ENCODE measurements at places on chromosomes 13 and 19.

GRCh38 chr19:28026636-28027035 is 1186.3 kb downstream of the UQCRFS1 start:
- no peak for DNase-seq
- H3K36me3 ChIP-seq = no peaks in the 10 kb centered on the region
- H3K4me3 ChIP-seq = no peak overlapping the region

DNA sequence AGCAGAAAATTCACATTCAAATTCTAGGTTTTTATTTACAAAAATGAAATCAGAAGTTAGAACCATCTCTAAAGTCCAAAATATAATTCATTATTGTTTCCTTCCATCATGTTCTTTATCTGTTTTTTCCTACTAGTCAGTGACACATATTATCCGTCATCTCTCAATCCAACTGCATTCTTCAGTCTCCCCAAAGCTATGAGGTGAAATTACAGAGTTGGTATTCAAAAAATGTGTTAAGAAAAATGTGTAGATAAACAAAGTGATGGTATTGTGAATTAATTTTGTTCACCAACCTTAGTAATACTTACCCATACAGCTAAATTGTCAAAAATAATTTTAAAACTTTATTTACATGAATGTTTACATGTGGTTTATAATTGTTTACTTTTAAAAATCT is 448.7 kb upstream of the MIR17HG start:
- no peak overlapping the region for H3K4me3 ChIP-seq
- H3K27me3 ChIP-seq = no peaks in the 10 kb centered on the region
- no peaks in the 10 kb centered on the region for H3K4me1 ChIP-seq
- H3K36me3 ChIP-seq = no peaks in the 10 kb centered on the region
- H3K27ac ChIP-seq = no peak overlapping the region
- DNase-seq = no peak

DNA sequence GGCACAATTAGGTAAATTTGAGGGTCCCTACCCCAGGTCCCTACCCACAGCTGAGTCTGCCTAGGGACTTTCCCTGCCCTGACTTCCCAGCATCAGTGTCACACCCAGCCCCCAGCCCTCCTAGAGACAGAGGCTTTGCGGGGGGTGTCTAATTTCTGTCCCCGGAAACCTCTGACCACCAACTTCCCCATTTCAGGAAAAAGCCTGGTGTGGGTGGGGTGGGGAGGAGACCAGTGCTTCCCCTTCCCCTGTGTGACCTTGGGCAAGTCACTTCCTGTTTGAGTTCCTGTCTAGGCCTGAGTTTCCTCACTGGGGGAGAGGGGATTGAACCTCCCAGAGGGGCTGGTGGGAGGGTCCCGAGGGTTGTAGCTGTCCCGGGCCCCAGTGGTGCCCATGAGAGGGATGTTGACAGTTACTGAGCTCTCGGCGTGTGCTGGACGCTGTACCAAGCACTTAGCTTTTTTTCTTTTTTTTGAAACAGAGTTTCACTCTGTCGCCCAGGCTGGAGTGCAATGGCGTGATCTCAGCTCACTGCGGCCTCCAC is 7.9 kb downstream of the VASP start:
- no peak for DNase-seq
- H3K4me1 ChIP-seq = no peaks in the 10 kb centered on the region
- no peak overlapping the region for H3K27ac ChIP-seq
- H3K27me3 ChIP-seq = no peaks in the 10 kb centered on the region
- H3K36me3 ChIP-seq = peaks cover 10% of the 10 kb centered on the region
- no peak overlapping the region for H3K4me3 ChIP-seq

DNA sequence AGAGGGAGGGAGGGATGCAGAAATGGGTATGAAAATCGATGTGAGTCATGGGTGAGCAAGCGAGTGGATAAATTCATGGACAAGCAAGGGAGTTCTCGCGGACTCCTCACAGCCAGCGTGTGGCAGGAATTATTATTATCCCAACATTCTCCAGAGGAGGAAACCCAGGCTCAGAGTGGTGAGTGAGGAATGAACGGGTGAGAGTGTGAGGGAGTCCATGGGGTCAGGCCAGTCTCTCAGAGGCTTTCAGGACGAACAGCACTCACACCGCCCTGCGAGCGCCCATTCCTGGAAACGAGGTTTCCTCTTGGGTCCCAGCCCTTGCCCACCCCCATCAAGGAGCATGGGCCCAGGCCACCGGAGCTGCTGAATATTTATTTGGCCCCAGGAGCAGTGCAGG is 6.3 kb upstream of the DNAAF3 start:
- no peaks in the 10 kb centered on the region for H3K27me3 ChIP-seq
- H3K36me3 ChIP-seq = no peaks in the 10 kb centered on the region
- H3K4me3 ChIP-seq = no peak overlapping the region
- no peak for DNase-seq

GRCh38 chr13:51417716-51418115 is 35.1 kb downstream of the INTS6 start:
- peaks cover 57% of the 10 kb centered on the region for H3K36me3 ChIP-seq
- no peak overlapping the region for H3K4me3 ChIP-seq
- no peaks in the 10 kb centered on the region for H3K4me1 ChIP-seq
- no peak overlapping the region for H3K27ac ChIP-seq
- no peaks in the 10 kb centered on the region for H3K27me3 ChIP-seq

DNA sequence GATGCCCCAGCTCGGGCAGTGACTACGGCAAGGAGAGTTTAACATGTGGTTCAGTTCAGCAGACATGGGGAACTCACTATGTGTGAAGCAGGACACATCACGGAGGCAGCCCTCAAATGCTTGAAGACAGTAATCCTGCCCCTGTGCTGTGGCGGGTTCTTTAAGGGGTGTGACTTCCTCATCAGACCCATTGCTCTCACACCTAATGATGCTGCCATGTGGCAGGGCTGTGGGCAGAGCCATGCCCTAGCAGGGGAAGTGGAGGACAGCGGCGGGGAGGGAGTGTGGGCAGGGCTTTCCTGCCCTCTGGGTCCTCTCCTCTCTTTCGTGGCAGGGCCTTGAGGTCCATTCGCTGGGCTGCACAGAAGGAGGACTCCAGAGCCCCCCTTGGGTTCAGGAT is 131.1 kb upstream of the GJB6 start:
- H3K4me1 ChIP-seq = no peaks in the 10 kb centered on the region
- DNase-seq = no peak
- no peak overlapping the region for H3K4me3 ChIP-seq
- H3K27me3 ChIP-seq = no peaks in the 10 kb centered on the region
- no peak overlapping the region for H3K27ac ChIP-seq
- no peaks in the 10 kb centered on the region for H3K36me3 ChIP-seq

DNA sequence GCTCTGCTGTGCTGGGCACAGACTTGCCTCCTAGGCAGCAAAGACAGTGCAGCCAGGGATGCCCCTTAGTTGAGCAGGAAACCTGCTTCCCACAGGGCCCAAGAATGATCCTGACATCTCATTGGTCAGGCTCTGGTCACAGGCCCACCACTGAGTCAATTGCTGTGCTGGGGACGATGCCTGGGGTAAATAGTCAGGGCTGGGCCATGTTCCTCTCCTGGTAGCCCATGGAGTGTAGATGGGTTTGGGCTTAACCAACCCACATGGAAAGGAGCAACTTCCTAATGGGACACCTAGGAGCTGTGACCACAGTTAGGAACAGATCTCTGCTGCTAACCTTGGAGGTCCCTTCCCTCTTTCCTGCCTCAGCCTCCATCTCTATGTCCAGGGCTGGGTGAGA is 212.5 kb upstream of the ZNF536 start:
- H3K27me3 ChIP-seq = no peaks in the 10 kb centered on the region
- no peak for DNase-seq
- H3K36me3 ChIP-seq = no peaks in the 10 kb centered on the region
- H3K27ac ChIP-seq = no peak overlapping the region

DNA sequence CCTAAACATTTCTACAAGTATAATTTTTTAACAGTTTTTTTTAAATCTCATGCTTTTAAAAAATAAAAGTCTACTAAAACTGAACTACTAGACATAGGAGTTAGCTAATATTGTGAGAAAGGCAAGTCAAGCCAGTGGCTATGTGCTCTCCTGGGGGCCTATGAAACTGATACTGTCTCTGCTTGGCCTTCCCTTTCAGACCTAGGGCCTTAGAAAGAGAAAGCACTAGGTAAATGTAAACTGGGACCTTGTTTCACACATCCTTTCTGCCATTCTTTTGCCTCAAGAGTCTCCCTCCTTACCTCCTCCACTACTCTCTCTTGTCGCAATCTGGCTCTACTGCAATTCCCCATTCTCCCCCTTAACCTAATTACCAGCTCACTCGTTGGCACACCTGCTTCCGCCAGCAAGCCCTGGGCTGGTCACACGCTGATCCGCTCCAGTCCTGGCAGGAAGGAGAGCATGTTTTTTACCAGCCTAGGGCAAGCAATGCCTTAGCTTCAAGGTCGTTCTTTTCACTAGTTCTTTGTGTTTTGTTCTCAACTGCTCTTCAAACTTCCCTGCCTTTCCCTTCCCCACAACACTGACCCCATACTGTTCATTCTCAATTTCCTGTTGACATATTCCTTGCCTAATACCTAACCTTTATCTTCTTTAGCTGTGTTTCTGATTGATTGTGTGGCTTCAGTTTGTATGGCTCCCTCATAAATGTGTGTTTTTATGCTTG is 23.1 kb downstream of the TBC1D4 start:
- H3K27ac ChIP-seq = no peak overlapping the region
- H3K4me3 ChIP-seq = no peak overlapping the region
- H3K36me3 ChIP-seq = no peaks in the 10 kb centered on the region

GRCh38 chr19:6868351-6868750 is 19.0 kb upstream of the ADGRE1 start:
- H3K36me3 ChIP-seq = no peaks in the 10 kb centered on the region
- no peak overlapping the region for H3K27ac ChIP-seq
- peak; percentile 34 for DNase-seq
- H3K4me3 ChIP-seq = no peak overlapping the region
- no peaks in the 10 kb centered on the region for H3K27me3 ChIP-seq
- no peaks in the 10 kb centered on the region for H3K4me1 ChIP-seq

DNA sequence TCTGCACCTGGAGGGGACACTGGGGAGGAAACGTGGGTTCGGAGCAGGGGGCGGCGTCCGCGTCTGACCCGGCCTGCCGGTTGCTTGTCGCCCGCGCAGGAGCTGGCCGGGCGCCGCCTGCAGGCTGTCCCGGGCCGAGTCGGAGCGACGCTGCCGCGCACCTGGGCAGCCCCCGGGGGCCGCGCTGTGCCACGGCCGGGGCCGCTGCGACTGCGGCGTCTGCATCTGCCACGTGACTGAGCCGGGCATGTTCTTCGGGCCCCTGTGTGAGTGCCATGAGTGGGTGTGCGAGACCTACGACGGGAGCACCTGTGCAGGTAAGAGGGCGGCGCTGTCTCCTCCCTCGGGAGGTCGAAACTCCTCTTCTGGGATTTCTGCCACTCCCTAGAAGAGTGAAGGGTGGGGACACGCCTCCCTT is 1.3 kb downstream of the ITGBL1 start:
- H3K27me3 ChIP-seq = no peaks in the 10 kb centered on the region
- H3K4me3 ChIP-seq = peak overlapping the region; percentile 45
- DNase-seq = no peak
- H3K27ac ChIP-seq = no peak overlapping the region

DNA sequence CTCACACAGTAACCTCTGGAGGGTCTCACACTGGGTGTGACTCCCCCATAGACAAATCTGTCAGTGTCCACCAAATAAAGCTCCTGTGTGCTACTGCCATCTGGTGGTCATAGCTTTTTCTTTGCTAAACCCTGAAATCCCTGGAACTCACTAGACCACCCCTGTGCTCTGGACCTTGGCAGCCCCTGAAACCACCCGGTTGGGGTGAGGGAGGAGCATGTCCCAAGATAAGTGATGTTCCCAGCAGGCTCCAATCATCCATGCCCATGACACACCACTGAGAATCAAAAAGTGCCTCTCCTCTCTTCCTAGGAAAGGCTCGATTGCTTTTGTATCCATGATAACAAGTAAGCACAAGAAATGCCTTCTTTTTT is 6.5 kb upstream of the HSD17B14 start:
- DNase-seq = peak; percentile 70
- no peaks in the 10 kb centered on the region for H3K27me3 ChIP-seq
- H3K27ac ChIP-seq = no peak overlapping the region
- H3K4me1 ChIP-seq = no peaks in the 10 kb centered on the region

- H3K27ac ChIP-seq = no peak overlapping the region
- H3K4me1 ChIP-seq = no peaks in the 10 kb centered on the region
- H3K36me3 ChIP-seq = peaks cover 19% of the 10 kb centered on the region
- DNase-seq = no peak
Observed at GRCh38 chr19:37095859-37096258, 17.6 kb downstream of the ZNF420 start.

- no peaks in the 10 kb centered on the region for H3K27me3 ChIP-seq
- H3K36me3 ChIP-seq = no peaks in the 10 kb centered on the region
- DNase-seq = no peak
- H3K4me3 ChIP-seq = no peak within 1 kb of the TSS
- H3K4me1 ChIP-seq = peaks cover 17% of the 10 kb centered on the region
Observed at GRCh38 chr19:10339380-10339960, at the start of gene ICAM3. TSS of gene ICAM3 (minus strand) at chr19:10339624. CDS start at chr19:10339614, 10 bp downstream.

DNA sequence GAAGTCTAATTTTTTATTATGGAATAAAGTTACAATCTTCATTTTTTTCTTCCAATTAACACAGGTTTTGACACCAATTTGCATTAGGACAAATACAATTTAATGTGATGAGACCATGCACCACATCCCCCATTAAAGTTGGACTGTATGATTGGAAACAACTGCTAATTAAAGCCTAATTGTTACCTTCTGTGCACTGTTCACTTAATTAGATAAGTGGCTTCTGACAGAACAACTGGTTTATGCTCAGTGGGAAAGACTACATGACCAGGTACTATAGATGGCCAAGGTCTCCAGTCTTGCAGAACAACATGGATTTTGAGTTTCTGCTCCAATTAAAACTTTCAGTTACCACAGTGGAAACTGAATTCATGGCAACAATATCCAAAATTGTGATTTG is 198.1 kb downstream of the FGF14 start:
- H3K36me3 ChIP-seq = no peaks in the 10 kb centered on the region
- H3K4me1 ChIP-seq = peaks cover 22% of the 10 kb centered on the region
- DNase-seq = no peak
- H3K27ac ChIP-seq = no peak overlapping the region

DNA sequence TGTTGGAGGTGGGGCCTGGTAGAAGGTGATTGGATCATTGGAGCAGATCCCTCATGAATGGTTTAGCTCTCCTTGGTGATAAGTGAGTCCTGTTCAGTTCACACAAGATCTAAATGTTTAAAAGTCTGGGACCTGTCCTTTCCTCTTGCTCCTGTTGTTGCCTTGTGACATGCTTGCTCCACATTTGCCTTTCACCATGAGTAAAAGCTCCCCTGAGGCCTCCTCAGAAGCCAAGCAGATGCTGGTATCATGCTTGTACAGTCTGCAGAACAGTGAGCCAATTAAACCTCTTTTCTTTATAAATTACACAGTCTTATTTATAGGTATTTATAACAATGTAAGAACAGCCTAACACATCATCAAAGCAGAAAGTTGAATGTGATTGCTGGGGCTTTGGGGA is 24.2 kb upstream of the RFC3 start:
- no peak overlapping the region for H3K27ac ChIP-seq
- H3K36me3 ChIP-seq = no peaks in the 10 kb centered on the region
- no peak overlapping the region for H3K4me3 ChIP-seq
- H3K27me3 ChIP-seq = no peaks in the 10 kb centered on the region
- no peak for DNase-seq

DNA sequence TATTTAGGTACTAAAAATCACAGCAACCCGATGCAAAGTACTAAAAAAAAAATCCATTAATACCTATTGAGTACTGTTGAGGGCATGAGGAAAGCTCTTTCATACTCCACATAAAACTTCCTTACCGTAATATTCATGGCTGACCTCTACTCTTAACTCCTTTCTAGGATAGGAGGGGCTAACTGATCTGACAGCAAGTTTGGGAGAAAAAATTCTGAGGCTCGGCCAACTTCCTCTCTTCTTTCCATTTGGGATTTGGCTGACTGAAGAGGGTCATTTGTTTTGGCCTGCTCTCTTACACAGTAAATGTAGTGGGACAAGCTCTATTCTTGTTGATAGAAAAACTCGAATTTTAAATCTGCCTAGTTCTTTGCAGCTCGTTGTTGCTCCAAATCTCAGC is 9.4 kb upstream of the USPL1 start:
- H3K27me3 ChIP-seq = no peaks in the 10 kb centered on the region
- H3K27ac ChIP-seq = no peak overlapping the region
- no peak for DNase-seq
